ENCODE measurements at places on chromosomes 7 and 10.

- DNase-seq: no peak
These were observed 33.4 kb downstream of the TAS2R41 start for GRCh38 chr7:143510854-143511592.

- no peak for DNase-seq
These were observed 316.4 kb downstream of the PTEN start for GRCh38 chr10:88179831-88180230.

GRCh38 chr7:21084286-21084685, 297.6 kb upstream of the SP8 start:
- no peak for DNase-seq

DNA sequence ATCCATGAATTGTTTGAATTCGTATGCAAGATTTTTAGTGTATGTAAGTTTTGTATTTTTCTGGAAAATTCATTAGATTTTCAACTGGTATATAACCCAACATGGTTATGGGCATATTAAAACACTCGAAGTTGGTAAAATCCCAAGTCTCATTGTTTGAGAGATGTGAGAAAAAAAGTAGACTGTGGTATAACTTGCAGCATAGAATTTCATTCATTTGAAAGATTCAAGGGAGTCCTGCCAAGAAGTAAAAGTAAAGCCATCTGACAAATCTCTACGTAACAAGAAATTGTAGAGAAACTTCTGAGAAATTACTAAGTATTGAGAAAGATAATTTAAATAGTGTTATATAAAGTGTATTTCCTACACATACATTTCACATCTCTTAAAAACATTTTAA, 40.2 kb downstream of the SEMA3E start:
- DNase-seq: no peak

- no peak for DNase-seq
These were observed 240.7 kb upstream of the PFKP start for GRCh38 chr10:2826675-2827074.

Measured in T-cell (primary cell).